ENCODE measurements at places on chromosomes 11 and 22. TPM values are rescaled to one million over a fixed set of nuclear protein-coding genes. Genes with fewer than 3 reads are reported as not detected.

The PATE4 gene
- not detected for total RNA-seq

The POLA2 gene
- 4.7 TPM for total RNA-seq

The ANKRD42 gene
- 8.1 TPM for total RNA-seq

The TUBA8 gene
- total RNA-seq = 4.1 TPM

The CHEK1 gene
- 17.2 TPM for total RNA-seq

The FADD gene
- total RNA-seq = 13.8 TPM

The FAM111B gene
- total RNA-seq = 7.2 TPM

The POU2AF2 gene
- not detected for total RNA-seq

The YAP1 gene
- 16.0 TPM for total RNA-seq
